ENCODE measurements at places on chromosomes 12 and 14.

- DNase-seq: no peak
Observed at GRCh38 chr14:21780429-21781084, 106.9 kb upstream of the OR4E1 start.

DNA sequence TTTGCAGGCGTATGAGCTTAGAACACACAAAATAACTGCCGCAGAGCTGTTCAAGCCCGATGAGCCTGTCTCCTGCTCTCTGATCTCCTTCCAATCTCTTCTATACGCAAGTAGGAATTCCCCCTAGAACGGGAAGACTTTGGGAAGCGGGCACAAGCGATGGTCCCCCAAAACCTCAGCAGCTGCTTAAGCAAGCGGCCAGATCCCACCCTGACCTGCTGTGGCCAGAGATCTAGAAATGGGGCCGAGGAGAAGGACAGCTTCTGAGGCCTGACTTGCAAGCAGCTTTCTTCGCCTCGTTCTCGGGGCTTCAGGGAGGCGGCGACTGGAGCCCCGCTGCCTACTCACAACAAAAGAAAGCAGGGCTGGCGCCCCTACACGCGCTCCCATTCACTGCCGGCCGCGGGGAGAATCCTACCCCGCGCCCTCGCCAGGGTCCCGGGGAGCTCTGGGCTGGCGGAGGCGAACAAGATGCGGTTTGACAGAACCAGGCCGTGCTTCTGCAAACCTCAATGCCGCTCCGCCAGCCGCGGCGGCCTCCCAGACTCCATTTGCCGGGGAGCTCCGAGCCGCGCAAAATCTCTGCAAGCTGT is 922 bp downstream of the TBX5 start:
- DNase-seq: no peak

DNA sequence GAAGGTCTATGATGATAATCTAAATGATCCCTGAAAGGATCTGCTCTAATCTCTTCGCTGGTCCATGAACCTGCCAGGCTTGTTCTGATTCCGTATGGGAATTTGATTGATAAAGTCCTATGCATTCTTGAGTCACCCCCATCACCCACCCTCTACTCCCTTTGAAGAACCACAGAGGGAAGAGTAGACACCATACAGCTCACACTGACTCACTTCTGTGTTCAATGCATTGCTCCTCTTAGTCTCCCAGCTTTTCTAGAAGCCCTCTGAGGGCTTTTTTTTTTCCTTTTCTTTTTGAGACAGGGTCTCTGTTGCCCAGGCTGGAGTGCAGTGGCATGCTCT is 18.5 kb upstream of the GPRC5A start:
- no peak for DNase-seq

GRCh38 chr12:67080637-67081036 is 188.5 kb upstream of the CAND1 start:
- no peak for DNase-seq
